Stimulated activated CD8-positive, alpha-beta memory T cell treated with anti-CD3 and anti-CD28 coated beads, Interleukin-15, amount 100 ng/mL, for 24 hours (primary cell): ENCODE measurements at places on chromosomes 3 and 15.

GRCh38 chr3:13462822-13463221 lies 17.3 kb upstream of the HDAC11 start:
- DNase-seq: no peak

DNA sequence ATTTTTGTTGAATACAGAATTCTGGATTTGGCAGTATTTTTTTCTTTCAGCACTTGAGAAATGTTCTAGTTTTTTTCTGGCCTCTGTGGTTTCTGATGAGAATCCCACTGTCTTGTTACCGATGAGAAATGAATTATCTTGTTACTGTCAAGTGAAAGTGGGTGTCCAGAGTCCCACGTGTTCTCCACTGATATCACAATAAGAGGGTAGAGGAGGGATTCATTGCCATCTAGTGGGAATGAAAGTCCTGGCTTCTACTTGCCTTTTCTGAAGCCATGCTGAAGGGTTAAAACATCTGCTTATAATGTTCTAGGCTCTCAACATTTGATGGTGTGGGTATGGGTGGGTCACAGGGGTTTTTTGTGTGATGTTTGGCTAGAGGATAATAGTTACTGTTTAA lies 66.1 kb downstream of the SEC22A start:
- DNase-seq: no peak

- DNase-seq: peak; percentile 44
Measured at GRCh38 chr3:27712136-27713077, 9.7 kb downstream of the EOMES start.

GRCh38 chr3:141337523-141337854 lies 30.8 kb upstream of the ZBTB38 start:
- no peak for DNase-seq

GRCh38 chr15:75195122-75195765 lies 6.4 kb upstream of the C15orf39 start:
- DNase-seq: no peak

DNA sequence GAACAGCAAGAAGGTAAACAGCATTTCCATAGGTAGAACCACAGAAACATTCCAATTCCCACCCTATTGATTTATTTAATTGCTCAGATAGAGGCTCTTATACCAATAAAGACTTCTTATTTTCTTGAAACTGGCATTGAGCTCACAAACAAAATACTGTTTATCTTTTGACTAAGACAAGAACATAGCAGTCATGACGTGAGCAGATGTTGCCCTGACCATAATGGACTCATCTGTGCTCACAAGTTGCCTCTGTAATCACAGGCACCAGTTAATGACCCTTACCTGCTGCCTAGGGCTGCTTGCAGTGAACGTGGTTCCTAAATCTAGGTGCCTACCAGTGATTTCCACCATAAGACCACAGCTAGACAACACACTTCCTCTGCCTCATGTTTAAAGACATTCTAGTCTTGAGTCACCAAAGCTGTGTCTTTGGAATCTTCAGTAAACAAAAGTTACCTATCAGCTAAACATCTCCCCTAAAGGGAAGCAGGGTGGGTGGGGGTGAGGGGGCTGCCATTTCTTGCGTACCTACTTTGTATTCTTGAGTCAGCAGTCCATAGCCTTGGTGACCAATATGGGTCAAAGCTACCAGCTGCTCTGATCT lies 2.1 kb downstream of the FYCO1 start:
- no peak for DNase-seq
